ENCODE measurements at places on chromosomes 13 and 19.

DNA sequence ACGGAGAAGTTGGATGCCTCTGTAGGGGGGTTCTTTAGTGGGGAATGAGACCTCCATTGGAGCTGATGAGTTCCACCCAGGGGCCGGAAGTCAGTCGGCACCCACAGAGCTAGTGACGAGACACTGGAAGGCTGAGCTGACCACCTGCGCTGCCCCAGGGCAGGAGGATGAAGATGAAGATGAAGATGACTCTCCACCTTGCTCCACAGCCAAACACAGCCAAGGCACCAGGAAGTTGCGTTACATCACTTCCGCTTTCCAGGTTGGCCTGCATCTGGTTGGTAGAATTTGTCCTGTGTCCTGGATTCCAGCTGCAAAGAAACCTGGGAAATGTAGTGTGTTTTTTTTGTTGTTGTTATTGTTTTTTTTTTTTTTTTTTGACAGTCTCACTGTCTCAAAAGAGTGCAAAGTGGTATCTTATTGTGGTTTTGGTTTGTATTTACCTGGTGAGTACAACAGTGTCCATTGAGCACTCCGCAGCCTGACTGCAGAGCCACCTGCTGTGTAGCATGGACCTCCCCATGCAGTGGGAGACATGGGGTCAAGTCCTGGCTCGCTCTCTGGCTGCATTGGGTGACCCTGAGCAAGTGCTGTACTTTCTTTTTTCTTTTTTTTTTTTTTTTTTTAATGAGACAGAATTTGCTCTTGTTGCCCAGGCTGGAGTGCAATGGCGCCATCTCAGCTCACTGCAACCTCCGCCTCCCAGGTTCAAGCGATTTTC lies 1.9 kb downstream of the TBC1D17 start:
- DNase-seq = no peak

DNA sequence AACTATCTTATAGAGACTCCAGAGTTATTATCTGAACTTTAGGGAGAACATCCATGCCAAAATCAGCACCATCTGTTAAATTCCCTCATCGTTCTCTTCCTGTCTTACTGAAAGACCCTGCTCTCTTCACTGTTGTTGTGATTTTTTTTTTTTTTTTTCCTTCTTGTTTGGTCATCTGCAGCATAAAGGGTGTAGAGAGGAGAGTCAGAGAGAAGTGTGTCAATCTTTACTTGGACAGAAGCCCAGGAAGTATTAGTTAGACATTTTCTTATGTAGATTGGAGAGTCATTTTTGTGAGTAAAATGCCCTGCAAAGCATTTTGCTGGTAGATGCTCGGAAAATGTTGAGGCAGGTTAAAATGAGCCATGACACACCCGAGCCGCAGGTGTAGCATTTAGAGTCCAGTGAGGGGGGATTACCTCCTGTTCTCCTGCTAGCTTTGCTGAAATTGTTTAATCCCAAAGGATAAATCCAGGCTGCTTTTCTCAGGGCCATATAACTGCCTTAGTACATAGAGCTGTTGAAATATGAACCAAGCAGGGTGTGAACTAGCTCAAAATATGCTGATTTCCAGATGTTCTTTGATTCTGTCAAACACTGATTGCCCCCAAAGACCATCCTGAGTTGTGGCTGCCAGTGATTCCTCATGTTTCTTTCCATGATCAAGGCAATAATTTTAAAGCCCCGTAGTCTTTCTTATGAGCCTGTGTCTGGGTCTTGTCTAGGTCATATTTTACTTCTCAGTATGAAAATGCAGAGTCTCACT lies 143.5 kb downstream of the DCT start:
- DNase-seq = no peak

GRCh38 chr13:97259798-97260714 lies 37.9 kb downstream of the MBNL2 start:
- DNase-seq = no peak

DNA sequence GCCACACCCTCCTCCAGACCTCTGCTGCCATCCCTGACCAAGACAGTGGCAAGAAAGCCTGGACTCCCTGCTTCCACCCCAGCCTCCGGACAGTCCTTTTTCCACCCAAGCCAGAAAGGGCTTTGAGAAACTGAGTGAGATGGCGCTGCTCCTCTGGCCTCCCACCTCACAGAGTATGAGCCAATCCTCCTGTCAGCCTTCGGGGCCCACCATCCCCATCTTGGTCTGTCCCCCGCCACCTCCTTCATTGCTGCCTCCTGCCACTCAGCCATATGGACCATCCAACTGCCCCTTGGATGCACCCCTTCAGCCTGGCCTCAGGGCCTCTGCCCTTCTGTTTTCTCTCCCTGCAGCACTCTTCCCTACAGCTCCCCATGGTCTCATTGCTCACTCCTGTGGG lies 125.7 kb downstream of the CRYL1 start:
- no peak for DNase-seq

GRCh38 chr19:39847525-39847924 lies 1.3 kb upstream of the FBL start:
- DNase-seq = no peak

DNA sequence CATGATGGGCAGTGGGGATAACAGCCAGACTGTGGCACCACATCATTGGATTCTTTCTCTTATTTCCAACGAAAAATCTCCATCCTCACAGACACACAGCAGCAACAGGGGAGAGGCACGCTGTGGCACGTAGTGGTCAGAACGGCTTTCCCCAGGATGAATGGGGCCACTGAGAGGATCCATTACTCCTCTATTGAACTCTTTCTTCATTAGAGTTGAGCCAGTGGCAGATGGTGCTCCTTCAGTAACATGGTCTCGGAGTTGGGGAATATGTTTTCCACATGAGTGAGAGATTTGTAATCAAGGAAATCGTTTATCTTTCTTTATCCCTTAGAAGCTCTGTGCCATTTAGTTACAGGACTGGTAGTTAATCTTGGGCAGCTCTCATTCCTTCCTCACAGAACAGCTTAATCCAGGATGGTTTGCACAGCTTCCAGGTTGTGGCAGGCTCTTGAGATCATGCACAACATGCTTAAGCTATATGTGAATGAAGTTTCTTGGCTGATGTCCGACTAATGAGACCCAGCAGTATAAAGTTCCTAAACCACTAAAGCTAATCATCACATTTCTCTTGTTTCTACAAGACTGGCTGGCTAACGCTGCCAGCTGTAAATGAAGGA lies 180.5 kb upstream of the SLC10A2 start:
- DNase-seq = no peak

DNA sequence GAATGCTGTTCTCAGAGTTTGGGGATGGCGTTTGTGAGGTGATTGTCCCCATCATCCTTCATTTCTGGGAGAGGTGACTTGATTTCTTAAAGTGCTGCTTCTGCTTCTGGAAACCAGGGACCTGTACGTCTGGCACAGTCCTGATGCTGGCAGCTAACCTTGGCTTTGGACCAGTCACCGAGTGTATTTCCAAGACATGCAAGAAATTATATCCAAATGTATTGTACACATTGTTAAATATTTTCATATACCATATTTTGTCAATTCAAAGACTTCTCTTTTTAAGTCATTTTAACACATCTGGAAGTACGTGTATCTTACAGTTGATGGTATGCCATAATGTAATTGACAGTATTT lies 97.4 kb downstream of the ARHGEF7 start:
- DNase-seq = no peak

- no peak for DNase-seq
These were observed 380.7 kb downstream of the SLITRK5 start for GRCh38 chr13:88051746-88052482.

GRCh38 chr19:49741210-49741844 lies 21.8 kb downstream of the TSKS start:
- no peak for DNase-seq

- no peak for DNase-seq
These were observed 7.9 kb downstream of the RBM26 start for GRCh38 chr13:79398127-79398526.

DNA sequence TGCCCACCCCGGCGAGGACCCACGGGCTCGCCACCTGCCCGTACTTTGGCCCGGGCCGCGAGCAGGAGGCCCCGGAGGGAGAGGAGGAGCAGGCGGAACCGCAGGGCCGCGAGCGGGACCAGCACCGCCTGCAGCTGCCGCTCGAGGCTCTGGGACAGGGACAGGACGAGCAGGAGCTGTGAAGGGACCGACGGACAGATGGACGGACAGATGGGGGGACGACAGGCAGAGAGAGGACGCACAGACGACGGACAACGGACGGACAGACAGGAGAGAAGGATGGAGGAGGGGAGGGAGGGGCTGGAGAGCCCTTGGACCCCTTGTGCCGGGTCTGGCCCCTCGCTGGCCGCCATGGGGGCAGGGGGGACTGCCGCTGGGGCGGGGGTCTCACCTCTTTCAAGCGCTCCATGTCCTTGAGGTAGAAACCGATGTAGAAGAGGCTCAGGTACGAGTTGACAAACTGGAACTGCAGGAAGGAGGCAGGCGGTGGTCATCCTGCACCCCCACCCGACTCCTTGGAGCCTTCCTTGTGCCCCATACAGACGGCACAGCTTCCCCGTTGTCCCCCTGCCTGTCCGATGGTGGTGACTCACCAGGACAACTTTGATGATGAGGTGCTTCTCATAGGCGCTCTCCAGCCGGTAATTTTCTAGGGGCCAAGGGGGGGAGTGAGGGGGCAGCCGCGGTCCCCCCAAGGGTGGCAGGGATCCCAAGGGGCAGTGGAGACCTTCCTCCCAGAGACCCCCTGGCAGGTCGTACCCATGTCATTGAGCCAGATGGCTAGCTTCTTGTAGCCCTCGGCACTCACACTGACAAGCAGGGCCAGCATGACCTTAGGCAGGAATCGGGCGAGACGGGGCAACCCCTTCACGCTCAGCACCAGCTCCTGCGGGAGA lies 5.0 kb downstream of the ANO8 start:
- DNase-seq = no peak

DNA sequence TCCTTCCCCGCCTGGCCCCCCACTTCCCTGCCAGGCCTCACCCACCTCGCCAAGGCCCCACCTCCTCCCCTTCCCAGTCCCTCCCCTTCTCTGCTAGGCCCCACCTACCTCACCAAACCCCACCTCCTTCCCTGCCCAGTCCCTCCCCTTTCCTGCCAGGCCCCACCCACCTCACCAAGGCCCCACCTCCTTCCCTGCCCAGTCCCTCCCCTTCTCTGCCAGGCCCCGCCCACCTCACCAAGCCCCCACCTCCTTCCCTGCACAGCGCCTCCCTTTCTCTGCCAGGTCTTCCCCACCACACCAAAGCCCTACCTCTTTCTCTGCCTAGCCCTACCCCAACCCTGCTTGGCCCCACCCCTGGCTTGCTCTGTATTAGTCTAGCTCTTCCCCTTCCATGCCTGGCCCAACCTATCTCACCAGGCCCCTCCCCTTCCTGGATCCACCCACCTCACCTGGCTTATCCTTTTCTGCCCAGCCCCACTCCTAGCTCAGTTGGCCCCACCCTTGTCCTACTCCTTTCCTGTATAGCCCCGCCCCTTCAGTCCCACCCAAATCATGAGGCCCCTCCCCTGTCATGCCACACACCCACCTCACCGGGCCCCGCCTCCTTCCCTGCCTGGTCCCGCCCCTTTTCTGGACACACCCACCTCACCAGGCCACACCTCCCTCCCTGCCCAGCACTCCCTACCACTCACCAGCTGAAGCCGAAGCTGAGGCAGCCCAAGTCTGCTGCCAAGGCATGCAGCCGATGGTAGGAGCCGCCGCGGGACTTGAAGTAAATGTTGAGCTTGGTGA lies 16.2 kb downstream of the CERS1 start:
- DNase-seq = no peak

DNA sequence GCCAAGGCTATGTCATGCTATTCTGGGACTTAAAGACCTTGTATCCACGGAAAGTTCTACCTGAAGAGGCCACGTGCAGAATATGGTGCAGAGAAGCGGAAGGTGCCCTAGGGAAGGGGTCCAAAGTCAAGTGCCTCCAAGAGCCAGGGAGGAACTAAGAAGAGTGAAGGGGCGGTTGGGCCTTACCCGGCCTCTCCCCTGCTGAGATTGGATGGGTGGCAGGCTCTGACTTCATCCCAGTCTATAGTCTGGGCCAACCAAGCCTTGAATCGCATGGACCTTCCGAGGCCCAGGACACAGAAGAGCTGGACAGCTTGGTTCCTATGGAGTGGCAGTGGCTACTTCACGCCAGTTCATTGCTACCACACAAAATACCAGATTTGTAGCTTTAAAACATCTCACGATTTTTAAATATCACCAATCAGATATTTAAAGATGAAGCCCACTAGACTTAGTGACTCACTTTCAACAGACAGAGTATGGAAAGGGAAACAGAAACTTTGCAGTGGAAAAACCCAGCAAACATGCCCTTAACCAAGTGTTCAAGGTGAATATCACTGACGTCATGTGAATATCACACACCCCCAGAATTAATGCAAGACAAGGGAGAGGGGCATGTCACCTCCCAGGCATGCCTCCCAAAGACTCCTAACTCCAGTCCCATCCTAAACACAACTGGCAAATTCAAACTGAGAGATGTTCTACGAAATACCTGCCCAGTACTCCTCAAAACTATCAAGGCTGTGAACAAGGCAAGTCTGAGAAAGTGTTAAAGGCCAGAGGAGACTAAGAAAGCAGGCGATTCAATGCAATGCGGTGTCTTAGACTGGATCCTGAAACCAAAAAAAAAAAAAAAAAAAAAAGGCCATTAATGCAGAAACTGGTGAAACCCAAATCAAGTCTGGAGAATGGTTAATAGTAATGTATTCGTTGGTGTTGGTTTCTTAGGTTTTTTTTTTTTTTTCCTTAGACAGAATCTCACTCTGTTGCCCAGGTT lies 10.2 kb downstream of the C19orf12 start:
- no peak for DNase-seq

- DNase-seq = no peak
These were observed 47.5 kb downstream of the SOX21 start for GRCh38 chr13:94664889-94665288.

GRCh38 chr13:79413521-79413920 lies 7.5 kb upstream of the RBM26 start:
- no peak for DNase-seq

GRCh38 chr19:8221161-8221560 lies 12.0 kb downstream of the CERS4 start:
- DNase-seq = no peak

- DNase-seq = no peak
These were observed 86.7 kb upstream of the TNFSF11 start for GRCh38 chr13:42487221-42487620.

GRCh38 chr19:34243876-34244578 lies 10.3 kb upstream of the GARRE1 start:
- DNase-seq = no peak

DNA sequence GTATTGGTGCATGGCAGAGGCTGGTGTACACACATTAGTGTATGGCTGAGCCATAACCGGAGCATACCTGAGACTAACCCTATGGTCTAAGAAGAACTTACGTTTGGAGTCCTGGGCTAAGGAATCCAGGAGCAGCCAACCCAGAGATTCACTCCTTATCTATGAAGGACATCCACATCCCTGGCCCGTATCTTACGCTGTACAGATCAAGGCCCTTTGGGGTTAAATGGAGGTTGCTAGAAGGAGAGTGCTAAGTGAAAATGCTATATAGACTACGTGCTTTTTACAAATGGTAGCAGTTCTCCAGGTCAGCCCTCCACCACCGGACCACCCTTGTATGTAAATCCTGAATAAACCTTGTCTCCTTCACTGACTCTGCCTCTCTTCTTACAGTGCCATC lies 1.9 kb upstream of the SUGT1 start:
- DNase-seq = no peak

- no peak for DNase-seq
These were observed 34.1 kb upstream of the UQCRFS1 start for GRCh38 chr19:29247051-29247450.

Data from effector CD4-positive, alpha-beta T cell (primary cell).